ENCODE measurements at places on chromosomes 2 and 18.

- H3K27me3 ChIP-seq, result no peaks in the 10 kb centered on the region
- H3K4me1 ChIP-seq, result peaks cover 19% of the 10 kb centered on the region
- no peak for DNase-seq
- no peak overlapping the region for H3K27ac ChIP-seq
- no peak overlapping the region for H3K4me3 ChIP-seq
Observed at GRCh38 chr2:221458578-221458977, 113.5 kb downstream of the EPHA4 start.

GRCh38 chr2:66574701-66575624 is 140.0 kb downstream of the MEIS1 start:
- DNase-seq, result peak; percentile 90
- peak overlapping the region; percentile 85 for H3K27ac ChIP-seq
- peak overlapping the region; percentile 89 for H3K4me3 ChIP-seq
- H3K4me1 ChIP-seq, result peaks cover 2% of the 10 kb centered on the region

- H3K4me1 ChIP-seq, result no peaks in the 10 kb centered on the region
- no peaks in the 10 kb centered on the region for H3K36me3 ChIP-seq
- no peak overlapping the region for H3K4me3 ChIP-seq
- no peak overlapping the region for H3K27ac ChIP-seq
- no peaks in the 10 kb centered on the region for H3K27me3 ChIP-seq
Observed at GRCh38 chr18:78168526-78168925, 811.1 kb upstream of the SALL3 start.

- no peak for DNase-seq
- no peak overlapping the region for H3K27ac ChIP-seq
- H3K27me3 ChIP-seq, result no peaks in the 10 kb centered on the region
- H3K4me3 ChIP-seq, result no peak overlapping the region
- H3K4me1 ChIP-seq, result peaks cover 39% of the 10 kb centered on the region
- H3K36me3 ChIP-seq, result no peaks in the 10 kb centered on the region
Observed at GRCh38 chr2:201261471-201261870, 1.1 kb downstream of the CASP8 start.

Data from GM23248 (cell line).